ENCODE measurements at places on chromosomes 4 and X.

DNA sequence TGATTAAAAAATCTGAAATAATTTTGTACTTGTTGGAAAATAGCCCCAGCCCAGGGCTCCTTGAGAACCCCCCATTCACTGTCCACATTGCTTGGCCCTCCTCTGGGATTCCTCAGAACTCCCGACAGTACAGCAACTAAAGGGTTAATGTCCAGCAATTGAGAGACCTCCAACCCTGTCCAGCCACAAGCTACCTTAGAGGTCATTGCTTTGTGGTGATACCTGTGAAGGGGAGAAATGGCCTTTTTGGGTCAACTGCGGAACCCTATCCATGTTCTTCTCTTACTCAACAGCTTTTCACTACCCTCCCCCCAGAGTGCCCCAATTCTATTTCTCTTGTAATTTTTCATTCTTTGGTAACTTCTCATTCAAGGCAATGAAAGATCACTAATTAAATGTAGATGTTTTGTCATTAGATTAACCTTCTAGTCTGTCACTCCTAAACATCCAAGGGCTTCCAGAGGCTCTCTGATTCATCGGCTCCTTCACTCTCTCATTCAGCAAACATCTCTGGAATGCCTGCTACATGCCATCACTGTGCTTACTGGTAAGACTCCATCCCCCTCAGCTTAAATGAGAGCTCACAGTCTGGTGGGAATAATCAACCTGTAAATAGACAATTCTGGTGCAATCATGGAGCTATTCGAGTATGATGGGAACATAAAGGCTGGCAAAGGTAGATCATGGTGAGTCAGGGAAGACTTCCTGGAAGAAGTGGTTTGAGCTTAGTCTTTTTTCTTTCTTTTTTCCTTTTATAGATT, 241.4 kb upstream of the PGRMC2 start:
- DNase-seq = no peak

- no peak for DNase-seq
Observed at GRCh38 chr4:88628746-88629145, 36.5 kb downstream of the HERC3 start.

DNA sequence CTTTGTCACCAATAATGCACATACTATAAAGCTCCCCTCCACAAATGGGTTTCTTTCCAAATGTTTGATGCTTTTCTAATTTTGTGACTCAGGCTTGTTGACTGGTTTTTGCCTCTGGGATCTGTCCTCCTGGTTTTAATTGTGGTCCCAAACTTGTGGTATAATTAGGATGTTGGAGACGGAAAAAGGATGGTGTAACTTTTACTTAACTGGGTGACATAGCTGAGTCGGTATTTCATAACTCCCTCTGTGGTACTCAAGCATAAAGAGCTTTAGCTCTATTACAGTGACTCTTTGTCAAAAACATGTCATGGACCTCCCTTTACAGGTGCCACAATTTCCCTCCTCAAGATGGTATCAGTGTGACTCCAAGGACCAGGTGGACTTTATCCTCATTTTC, 119.7 kb upstream of the RBPJ start:
- DNase-seq = no peak

DNA sequence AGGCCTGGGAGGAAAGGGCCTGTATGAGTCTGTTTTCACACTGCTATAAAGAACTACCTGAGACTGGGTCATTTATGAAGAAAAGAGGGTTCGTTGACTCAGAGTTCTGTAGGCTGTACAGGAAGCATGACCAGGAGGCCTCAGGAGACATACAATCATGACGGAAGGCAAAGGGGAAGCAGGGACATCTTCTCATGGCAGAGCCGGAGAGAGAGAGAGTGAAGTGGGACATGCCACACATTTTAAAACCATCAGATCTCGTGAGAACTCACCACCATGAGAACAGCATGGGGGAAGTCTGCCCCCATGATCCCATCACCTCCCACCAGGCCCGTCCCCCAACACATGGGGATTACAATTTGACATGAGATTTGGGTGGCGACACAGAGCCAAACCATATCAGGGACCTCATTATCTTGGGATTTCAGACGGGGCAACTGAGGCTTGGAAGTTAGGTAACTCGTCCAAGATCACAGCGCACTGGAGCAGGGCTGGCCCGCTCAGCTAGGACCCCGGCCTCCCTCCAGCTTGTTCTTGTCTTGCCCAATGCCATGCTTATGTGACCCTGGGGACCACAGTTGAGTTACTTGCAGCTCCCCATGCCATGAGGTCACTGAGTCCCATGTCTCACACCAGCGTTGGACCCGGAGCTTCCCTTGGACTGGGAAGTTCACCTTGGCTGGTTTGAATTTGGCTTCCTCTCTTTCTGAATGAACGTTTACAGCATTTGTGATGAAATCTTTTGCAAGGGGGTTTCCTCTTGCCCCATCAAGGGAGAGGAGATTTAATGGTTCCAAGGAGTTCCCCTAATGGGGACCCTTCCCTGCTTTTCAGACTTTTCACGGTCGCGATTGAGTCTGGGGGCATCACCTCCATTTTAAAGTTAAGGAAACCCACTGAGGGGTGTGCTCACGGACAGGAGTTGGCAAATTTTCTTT, 18.1 kb downstream of the HTRA3 start:
- no peak for DNase-seq

DNA sequence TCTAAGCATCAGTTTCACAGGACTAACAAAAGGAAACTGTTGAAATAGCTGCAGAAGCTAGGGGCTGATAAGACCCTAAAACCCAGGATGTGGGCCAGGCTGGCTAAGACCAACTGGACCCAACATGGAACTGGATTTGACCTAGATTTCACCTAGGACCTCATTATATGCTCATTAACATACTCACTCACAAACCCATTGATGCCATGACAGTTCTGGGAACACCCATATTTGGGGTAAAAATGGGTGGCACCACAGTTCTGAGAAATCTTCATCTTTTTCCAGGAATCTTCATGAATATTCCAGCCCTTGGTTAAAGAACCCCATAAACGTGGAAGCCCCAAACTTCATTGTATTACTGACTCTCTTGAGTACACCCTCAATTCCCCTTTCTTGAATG, 41.1 kb downstream of the HSD17B13 start:
- no peak for DNase-seq

DNA sequence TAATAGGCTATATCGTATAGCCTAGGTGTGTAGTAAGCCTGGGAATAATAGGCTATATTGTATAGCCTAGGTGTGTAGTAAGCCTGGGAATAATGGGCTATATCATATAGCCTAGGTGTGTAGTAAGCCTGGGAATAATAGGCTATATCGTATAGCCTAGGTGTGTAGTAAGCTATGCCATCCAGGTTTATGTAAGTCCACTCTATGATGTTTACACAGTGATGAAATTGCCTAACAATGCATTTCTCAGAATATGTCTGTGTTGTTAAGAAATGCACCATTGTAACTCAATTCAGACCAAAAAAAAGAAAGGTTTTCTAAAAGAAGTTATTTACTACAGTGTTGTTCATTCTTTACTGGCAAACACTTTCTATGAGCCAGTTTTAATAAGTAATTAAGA, 1387.2 kb downstream of the STIM2 start:
- DNase-seq = no peak

GRCh38 chrX:119155416-119156035, 27.9 kb upstream of the KIAA1210 start:
- DNase-seq = no peak

DNA sequence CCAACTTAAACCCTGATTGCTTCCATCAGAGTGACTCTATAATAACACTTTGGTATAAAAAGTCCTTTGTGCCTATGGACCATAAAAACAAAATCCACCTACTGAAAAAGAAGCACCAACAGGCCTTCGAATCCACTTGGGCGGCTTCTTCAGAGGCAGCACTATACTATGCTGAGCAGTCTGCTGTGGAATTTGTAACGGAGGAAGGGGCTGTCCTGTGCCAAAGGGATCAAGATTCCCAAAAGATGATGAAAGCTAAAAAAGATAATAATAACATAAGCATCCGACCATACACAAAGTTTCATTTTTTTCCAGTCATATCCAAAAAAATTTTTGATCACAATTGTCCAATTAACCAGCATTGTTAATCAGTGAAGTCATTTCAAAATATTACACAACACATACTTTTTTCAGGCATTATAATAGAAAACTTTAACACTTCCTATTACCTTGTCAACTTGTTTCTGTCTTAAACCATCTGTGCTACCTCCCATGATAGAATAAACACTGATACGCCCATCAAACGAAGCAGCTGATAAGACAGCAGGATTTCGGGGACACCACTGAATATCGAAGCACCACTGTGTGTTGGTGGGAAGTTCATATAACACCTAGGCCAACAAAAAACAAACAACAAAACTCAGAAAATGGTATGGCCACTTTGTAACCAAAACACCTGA, 24.1 kb downstream of the SEC31A start:
- DNase-seq = no peak

- no peak for DNase-seq
Observed at GRCh38 chrX:12679522-12679921, 111.7 kb upstream of the PRPS2 start.

- DNase-seq = no peak
Observed at GRCh38 chrX:1609311-1609710, 5.5 kb upstream of the ASMT start.

DNA sequence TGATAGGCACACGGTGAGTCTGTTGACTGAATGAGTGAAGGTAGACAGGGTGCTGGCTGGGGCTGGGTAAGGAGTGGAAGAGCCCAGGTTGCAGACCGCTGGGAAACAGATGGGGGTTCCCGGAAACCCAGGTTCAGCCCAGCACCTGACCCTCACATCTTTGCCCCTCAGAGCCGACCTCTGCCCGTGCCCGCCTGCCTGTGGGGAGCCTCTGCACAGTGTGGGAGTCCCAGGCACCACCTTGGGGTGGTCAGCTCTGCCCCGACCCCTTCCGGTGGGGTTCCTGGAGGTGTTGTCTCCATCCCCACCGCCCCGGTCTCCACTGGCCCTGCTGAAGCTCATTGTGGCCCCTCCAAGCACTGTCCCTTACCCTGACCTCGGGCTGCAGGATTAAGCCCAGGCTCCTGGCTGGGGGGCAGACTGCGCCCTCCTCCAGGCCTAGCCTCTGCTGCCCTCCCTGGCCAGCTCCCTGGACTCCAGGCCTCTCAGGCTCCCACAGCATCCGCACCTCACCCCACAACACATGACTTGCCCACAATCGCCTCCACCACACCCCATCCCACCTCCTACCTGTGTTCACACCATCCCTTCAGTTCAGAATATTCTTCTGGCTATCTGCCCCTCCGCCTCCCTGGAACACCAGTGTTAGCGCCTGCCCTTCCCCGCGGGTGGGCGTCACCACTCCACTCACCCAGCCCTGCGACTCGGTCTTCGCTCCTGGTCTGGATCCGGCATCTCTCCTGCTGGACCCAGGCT, 21.4 kb downstream of the HMX1 start:
- no peak for DNase-seq

DNA sequence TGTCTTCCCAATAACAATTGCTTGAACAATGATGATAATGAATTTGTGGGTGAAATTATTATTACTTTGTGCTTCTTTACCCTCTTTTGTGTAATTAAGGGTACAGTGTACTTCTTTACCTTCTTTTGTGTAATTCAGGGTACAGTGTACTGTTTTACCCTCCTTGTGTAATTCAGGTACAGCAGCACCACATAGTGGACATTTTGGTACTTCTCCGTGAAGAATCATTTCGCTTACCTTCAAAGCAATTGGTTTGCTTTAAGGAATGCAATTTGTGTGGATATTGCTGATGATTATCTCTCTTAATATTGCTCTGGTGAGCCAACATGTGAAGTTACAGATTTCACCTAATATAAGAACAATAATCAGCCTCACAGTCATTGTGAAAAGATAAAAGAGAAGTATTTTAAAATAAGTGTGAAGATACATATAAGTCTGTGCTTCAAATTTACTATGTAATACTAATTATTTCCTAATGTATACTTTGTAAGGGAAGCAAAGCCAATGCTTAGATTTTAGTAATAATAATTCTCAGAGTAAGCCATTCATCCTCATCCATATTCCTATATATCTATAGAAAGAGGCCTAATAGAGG, 27.2 kb upstream of the SEC24B start:
- no peak for DNase-seq

GRCh38 chr4:7384003-7384928, 50.5 kb downstream of the PSAPL1 start:
- DNase-seq = no peak

DNA sequence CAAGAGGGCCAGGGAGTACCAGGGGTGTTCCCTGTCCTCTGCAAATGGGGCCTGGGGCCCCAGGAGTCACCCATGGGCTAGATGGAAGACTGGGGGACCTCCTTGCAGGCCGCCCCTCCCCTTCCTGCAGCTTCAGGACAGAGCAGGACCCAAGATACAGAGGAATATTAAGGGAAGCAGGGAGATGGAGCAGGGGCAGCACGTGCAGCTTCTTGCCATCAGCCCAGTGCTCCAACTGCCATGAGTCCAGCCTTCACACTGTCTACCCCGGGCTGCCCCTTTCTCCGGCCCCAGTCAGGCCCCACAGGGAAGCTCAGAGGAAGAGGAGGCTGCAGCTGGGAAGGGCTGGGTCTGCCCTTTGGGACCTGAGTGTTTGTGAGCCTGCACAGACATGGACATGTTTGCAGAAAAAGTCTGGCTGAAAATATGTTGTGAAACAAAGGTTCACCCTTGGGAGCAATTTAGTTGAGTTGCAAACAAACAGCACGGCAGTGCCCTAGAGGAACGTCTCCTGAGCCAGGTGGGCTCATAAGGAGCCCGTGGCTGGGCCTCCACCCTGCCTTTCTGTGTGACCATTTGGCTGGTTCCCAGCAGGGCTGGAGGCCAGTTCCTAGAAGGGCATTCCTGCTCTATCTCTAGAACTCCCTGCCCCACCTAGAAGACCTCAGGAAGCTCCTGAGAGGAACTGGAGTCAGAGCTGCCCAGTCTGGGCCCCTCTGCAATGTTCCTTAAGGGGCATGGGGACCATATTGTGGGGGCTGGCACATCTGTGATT, 8.9 kb downstream of the FATE1 start:
- no peak for DNase-seq

DNA sequence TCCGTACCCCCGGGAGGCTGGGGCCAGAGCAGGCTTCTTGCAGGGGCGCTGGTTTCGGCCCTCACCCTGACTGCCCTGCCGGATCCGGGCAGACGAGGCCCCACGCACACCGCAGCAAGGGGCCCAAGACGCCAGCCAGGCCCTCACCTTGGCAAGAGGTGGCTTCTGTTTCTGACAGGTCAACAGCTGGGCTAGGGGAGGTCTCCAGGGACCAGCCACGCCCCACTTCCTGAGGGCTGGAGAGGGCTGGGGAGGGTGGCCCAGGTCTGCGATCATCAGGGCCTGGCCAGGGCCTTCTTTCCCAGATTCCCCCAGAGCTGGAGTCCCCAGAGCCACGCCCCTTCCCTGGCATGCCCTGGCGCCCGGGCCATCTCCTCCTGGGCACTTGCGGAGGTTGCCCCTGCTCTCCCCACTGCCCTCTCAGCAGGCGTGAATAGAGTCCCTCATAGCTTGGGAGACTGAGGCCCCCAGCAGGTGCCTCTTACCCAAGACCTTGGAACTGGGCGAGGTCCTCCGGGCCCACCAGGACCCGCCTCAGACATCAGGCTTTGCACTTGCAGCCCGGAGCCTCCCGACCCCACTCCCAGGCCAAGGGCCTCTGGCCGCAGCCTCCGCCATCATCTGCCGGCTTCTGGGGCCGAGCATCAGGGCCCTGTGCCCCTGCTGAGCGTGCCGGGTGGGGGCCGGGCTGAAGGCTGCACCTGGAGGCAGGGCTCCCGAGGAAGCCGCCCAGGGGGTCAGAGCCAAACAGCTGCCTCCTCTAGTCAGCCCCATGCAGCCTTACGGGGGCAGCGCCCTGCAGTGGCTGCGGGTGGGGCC, 6.3 kb upstream of the FGFR3 start:
- DNase-seq = no peak

GRCh38 chr4:61950625-61951024, 750.5 kb downstream of the ADGRL3 start:
- no peak for DNase-seq

Data from anterior cingulate cortex (tissue), 58 donors.